ENCODE measurements at places on chromosomes 11 and 22.

- DNase-seq: no peak
Measured at GRCh38 chr22:28369854-28370253, 309.8 kb downstream of the TTC28 start.

DNA sequence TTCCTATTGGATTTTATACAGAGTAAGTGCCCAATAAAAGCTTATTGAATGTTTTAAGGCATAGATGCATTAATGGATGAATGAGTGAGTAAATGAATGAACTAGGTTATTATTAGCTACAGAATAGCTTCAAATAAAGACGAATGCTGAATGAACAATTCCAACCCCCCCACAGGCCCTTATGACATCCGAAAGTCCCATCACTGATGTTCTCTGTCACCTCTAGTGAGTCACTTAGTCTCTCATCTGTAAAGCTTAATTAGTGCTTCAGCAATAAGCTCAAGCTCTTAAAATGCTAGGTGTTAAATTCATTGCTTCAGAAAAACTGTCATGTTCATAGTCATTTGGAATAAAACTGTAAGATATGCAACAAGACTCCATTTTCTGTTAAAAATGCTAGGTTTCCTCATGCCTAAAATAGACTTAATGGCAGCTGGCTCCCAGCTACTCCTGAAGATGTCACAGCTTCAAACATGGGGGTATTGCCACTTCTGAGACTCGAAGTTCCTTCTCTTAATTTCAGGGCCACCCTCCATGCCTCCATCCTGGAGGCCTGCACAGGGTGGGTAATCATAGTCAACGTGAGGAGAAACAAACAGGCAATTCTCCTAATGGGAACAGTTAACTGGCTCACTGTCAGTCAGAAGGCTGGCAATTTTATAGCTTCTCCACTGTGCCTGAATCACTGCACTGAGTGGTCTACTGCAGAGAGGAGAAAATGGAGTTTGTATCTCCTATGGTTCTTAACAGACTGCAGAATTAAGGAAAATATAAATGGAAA lies 355.0 kb upstream of the CTSC start:
- no peak for DNase-seq

DNA sequence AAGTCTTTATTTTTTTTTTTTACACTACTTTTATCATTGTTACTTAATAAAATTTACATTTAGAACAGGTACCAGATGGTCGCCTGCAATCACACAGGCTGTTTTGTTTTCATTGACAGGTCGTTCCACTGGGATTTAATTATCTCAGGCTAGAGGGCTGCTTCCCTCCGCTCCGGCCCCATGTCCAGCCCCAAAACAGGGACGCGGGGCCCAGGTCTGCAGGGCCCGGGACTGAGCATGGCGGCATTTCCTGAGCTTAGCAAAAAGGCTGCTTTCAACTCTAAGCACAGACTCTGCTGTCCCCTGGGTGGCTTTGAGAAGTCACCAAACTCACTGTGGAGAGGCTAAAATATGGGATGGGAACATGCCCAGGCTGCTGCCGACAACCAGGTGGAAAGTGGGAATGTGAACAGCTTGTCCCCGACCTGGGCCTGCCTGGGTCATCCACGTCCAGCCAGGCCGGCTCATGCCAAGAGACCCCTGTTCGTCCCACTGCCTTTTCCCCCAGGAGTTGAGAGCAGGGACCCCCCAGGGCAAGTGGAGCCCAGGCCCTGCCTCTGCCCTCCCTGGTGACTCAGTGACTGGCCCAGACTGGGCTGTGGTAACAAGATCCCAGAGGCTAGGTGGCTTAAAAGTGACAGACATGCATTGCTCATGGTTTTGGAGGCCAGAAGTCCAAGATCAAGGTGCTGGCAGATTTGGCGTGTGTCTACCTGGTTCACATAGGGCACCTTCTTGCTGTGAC lies 150.0 kb downstream of the SHANK2 start:
- DNase-seq: no peak

GRCh38 chr11:71338801-71339395 lies 86.5 kb upstream of the SHANK2 start:
- DNase-seq: no peak

DNA sequence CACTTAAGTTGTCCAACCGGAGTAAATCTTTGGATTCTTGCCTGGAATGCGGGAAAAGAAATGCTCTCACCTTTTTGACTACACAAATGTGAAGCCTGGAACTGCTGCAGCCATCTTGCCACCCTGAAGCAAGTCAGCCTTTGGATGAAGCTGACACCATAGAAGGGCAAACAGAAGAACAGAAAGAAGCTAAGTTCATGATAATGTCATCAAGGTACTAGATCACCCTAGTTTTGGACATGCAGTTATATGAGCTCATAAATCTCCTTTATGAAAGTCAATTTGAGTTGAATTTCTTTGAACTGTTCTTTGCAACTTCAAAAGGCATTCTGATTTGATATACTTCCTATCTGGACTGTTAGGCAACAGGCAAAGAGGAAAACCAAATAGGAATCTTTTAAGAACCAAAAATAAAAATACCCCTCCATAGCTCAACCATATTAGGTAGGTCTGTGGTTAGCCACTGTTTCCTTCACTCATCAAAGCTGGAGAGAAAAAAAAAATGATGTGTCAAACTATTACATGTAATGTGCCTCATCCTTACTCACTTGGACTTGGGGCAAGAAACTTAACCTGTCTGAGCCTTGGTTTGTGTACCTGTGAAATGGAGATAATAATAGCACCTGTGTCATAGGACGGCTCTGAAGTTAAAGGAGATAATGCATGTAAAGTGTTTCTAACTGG lies 91.9 kb downstream of the WT1 start:
- DNase-seq: no peak

- DNase-seq: no peak
Measured at GRCh38 chr22:19750507-19751490, 9.8 kb upstream of the TBX1 start.

DNA sequence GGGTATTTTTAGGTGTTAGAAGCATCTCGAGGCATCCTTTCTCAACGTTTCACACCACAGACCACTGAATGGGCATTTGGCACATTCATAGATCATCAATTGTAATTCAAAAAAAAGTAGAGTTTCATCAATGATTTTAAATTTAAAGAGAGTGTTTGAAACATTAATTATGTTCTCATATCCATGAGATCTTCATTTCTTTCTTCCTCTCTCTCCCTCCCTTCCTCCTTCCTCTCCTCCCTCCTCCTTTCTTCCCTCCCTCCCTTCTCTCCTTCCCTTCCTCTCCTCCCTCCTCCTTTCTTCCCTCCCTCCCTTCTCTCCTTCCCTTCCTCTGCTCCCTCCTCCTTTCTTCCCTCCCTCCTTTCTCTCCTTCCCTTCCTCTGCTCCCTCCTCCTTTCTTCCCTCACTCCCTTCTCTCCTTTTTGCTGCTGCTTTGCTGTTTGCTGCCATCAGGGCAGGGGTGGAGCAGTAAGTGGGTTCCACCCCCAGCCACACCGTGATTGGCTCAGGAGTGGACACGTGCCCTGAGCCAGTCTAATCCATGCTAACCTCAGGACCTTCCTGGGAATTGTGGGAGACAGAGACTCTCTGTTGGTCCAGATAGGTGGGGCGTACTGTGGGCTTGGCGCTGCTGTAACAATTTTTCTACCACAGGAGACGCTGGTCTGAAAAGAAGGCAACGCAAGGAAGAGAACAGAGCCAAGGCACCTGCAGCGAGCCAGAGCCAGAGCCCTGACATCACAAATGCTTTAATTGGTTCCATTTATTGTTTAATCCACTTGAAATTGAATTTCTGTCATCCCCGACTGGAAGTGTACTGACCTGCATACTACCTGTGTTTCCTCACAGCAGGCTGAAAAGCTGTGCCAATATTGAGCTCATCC lies 33.7 kb upstream of the APOBEC3A start:
- peak; percentile 94 for DNase-seq

DNA sequence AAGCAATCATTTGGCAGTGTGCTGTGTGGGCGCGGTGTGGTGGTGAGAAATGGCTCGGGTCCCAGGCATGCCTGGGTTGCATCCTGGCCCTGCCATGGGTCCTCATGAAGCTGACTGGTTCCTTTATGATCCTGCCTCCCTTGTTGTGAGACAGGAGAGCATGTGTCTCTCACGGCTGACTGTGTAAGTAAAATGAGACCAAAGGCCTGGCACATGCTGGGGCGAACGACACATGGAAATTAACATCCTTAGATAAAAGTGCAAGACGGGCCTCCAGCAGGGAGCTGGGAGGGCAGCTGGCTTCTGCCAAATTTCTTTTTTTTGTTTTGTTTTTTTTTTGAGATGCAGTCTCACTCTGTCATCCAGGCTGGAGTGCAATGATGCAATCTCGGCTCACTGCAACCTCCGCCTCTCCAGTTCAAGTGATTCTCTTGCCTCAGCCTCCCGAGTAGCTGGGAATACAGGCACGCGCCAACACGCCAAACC lies 9.4 kb upstream of the FBLN1 start:
- DNase-seq: no peak

GRCh38 chr11:80007616-80008015 lies 566.8 kb upstream of the TENM4 start:
- DNase-seq: no peak

- DNase-seq: no peak
Measured at GRCh38 chr11:131094827-131095226, 178.5 kb upstream of the SNX19 start.

GRCh38 chr11:66448523-66448922 lies 9.9 kb upstream of the MRPL11 start:
- DNase-seq: no peak

DNA sequence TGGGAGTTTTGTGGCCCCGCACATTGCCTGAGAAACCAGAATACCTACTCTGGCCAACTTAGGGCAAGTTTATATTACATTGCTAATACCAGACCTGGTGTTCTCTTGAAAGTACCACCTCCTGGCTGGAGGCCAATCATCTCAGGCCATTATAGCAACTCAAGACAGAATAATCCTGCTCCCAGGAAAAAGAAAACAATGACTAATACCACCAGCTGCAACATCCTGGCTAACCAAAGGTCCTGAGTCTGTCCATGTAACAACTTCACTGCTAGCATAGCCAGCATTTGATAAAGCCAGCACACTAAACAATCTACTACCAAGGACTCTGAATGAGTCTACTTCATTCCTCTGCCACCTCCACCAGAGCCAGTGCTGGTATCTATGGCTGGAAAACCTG lies 1298.7 kb upstream of the CNTN5 start:
- no peak for DNase-seq

- DNase-seq: no peak
Measured at GRCh38 chr11:29679996-29680395, 336.8 kb downstream of the KCNA4 start.

GRCh38 chr11:59724066-59724465 lies 10.4 kb upstream of the OR10V1 start:
- DNase-seq: no peak

DNA sequence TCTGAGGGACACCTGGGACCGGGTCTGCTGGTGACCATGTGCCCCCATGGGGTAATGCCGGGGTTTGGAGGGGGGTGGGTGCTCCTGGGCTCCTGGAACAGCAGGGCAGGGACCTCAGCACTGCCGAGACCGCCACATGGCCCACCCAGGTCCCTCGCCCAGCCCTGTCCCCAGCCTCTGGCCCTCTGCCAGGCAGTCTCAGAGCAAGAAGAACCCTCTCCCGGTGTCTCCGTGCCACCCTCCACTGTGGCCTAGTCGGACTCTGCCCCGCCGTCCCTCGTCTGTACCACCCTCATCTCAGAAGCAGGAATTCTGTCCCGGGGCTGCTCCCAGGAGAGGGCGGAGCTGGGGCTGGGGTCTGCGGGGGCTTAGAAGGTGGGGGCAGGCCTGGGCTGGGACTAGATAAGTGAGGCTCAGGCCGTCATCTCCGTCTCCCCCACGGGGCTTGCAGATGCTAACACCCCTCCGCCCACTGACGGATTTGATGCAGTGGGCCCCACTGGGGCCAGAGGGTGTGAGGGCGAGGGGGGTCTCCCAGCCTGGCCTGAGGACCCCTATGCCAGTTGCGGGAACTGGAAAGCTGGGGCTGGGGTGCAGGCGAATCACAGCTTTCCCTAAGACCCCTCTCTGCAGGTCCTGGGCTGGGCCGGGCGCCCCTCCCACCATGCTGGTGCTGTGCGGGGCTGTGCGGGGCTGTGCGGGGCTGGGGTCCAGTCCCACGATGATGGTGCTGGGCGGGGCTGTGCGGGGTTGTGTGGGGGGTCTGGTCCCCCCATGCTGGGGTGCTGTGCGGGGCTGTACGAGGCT lies 1.1 kb downstream of the MUC5AC start:
- DNase-seq: no peak

GRCh38 chr11:1224491-1225385 lies 1.9 kb downstream of the MUC5B start:
- DNase-seq: no peak

- DNase-seq: no peak
Measured at GRCh38 chr11:121615501-121615900, 162.7 kb upstream of the SORL1-AS1 start.

DNA sequence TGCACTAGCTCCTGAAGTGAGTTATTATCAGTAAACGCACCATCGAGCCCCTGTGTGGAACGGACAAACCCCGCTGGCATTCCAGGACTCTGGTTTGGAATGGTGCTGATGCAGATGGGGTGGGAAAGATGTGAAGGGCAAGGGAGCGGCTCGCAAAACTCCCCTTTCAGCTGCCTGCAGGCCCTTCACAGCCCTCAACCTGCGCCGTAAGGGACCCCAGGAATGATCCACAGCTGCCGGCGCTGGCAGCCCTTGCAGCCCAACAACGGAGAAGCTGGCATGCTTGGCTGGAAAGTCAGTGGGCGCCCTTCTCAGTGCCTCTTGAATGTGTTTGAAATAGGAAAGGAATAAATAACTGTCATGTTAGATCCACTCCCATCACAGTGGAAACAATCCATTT lies 1445.5 kb downstream of the BRD1 start:
- no peak for DNase-seq

DNA sequence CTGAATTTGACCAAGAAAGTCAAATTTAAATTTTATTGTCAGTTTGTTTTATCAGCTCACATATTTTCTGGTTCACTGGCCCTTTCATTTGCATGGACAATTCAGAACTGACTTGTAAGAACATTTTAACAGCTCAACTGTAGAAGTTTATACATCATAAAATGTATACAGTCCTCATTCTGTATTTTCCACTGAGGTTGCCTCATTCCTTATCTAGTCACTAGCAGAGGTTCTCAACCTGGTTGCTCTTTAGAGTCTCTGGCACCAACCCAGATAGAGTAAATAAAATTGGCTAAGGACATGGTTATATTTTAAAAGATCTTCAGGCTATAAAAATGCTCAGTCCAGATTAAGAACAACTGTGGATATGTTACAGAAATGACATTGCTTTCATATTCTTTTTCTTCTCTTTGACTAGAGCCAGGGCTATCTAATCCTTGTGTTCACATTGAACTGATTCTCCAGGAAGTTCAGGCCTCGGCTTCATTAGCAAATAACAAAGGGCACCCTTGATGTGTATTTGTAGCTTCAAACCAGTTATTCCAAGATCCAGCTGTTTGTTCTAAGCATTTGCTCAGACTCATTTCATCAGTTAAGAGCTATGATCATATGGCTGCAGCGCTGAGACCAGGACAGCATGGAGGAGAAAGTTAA lies 782.5 kb downstream of the ETS1 start:
- no peak for DNase-seq

DNA sequence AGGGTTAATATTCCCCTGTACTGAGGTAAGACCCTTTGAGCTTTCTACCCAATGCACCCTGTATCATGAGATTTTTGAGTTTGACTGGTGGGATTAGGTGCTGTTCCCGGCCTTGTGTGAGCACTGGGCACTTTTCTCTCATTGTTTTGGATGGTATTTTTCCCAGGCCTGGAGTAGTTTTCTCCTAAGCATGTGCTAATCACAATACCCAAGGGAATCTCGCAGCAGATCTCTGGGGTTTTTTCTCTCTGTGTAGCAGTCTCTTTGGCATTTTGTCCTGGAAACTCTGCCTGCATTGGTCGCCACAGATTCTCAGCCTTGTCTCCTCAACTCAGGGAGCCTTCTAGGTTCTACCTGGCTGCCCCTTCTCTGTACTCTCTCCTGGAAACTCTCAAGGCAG lies 19.9 kb downstream of the IGHMBP2 start:
- DNase-seq: no peak

GRCh38 chr22:40592352-40593113 lies 44.0 kb downstream of the MRTFA start:
- DNase-seq: no peak
